ENCODE measurements at places on chromosomes 11 and 22. TPM values are rescaled to one million over a fixed set of nuclear protein-coding genes. Genes with fewer than 3 reads are reported as not detected.

GRCh38 chr11:111976767-111977145 is 39.6 kb downstream of the DIXDC1 start:
- peak; percentile 18 for DNase-seq

- DNase-seq = no peak
Observed at GRCh38 chr11:65482306-65482850, 16.5 kb upstream of the MALAT1 start.

The FLRT1 gene
- total RNA-seq = not detected

The APOBEC3G gene
- 10.0 TPM for total RNA-seq

- DNase-seq = peak; percentile 82
Observed at GRCh38 chr22:26589845-26590736, at the start of gene TPST2. TPST2 (minus strand) TSS chr22:26590132; CDS start chr22:26541630, 48,502 bp downstream.

- DNase-seq = peak; percentile 22
Observed at GRCh38 chr22:50238755-50239154, 6.1 kb downstream of the TUBGCP6 start.

- DNase-seq = no peak
Observed at GRCh38 chr11:67437082-67437808, at the start of gene PTPRCAP. PTPRCAP (minus strand) TSS chr11:67437682; CDS start chr11:67437619, 63 bp downstream.

- DNase-seq = no peak
Observed at GRCh38 chr22:17486313-17486712, 77.0 kb upstream of the SLC25A18 start.

- DNase-seq = no peak
Observed at GRCh38 chr11:60821827-60822599, 19.9 kb upstream of the CCDC86 start.

GRCh38 chr11:110092515-110093406 is at the start of gene ZC3H12C:
ZC3H12C (plus strand) TSS chr11:110093392; CDS start chr11:110093412, 20 bp downstream.
- peak; percentile 91 for DNase-seq

The SPI1 gene
- total RNA-seq = not detected

The RFPL2 gene
- not detected for total RNA-seq

DNA sequence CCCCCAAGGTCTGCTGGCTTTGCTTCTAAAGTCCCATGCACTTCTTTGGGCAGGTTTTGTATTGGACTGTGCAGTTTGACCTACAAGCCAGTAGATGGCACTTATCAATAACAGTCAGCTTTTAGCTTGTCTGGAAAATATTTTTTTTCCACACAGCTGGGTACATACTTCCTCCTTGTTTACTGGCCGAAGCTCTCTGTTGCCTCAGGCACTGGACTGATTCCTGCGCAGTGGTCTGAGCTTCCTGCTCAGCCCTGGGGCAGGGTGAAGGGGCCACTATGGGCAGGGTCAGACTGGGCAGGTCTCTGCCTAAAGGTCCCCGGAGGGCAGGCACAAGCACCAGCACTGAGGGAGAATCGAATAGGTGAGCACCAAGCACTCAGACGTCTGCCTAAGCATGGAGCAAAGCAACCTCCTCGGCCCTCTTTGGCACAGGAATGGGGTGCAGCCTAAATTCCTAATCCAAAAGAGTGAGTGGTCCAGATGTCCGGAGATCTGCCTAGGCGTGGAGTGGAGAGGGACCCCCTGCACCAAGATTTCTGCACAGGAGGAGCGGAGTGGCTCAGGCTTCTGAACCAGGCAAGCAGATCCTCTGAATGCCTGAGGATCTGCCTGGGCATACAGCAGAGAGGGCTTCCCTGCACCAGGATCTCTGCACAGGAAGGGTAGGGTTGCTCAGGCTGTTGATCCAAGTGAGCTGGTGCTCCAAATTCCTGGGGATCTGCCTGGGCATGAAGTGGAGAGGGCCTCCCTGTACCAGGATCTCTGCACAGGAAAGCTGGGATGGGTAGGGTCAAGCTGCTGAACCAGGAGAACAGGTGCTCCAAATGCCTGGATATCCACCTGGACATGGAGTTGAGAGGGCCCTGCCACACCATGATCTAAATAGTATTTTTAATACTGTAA is 105.9 kb upstream of the C11orf58 start:
- DNase-seq = peak; percentile 41

DNA sequence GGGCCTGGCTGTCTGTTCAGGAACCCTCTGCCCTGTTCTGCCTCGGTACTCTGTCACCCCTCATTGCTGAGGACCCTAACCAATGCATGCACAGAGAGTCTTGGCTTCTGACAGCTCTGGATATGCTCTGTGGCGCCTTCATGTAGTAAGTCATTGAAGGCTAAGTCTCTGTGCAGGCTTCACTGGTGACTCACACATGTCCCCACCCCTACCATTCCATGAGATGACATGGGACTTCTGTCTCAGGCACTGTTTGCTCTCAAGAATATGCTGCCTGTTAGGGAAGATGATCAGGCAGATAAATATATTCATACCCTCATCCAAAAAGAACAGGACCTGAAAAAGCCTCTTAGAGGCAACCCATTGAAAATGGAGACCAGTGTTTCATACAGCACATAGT is 43.6 kb upstream of the HORMAD2 start:
- DNase-seq = no peak

The LPXN gene
- 3.4 TPM for total RNA-seq

DNA sequence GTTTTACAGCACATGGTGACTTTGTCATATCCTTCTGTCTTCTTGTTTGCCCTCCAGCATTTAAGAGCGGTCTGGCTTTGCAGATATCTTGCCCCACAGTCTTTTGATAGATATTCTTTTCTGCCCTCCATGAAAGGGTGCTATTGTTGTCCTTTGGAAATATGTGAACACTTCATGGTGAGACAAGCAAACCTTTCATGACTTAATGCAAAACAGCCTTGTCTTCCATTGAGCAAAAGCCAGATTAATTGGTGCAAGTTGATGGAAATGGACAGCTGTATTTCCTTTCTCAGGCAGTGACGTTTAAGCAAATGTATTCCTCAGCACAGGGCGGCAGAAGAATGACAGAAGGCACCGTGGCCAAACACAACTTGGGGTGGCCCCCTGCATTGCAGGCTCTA is 4.4 kb downstream of the DCPS start:
- no peak for DNase-seq

DNA sequence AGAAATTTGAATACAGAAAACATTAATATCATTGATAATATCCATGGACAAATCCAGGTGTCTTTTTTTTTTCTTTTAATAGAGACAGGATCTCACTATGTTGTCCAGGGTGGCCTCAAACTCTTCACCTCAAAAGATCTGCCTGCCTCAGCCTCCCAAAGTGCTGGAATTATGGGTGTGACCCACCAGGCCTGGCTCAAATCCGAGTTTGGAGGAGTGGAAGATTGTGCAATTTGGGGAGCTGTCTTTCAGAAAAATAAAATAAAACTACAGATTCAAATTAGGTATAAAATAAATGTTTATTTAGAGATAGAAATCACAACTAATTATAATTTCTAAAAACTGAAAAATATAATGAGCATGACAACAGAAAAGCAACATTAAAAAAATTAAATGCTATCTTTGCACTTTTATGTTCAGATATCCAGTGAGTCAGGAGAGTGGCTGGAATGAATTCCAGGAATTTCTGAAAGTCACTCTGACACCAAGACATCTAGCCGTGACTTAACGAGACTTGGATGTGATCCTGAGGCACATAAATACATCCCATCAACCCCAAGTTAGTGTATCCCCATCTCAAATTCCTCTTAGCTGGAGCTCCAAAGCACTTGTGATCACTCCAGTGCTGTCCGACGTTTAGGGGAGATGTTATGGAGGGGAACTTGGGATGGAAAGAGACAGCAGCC is 128.6 kb upstream of the THY1 start:
- no peak for DNase-seq

GRCh38 chr22:49866134-49866533 is 12.5 kb downstream of the ZBED4 start:
- DNase-seq = no peak

DNA sequence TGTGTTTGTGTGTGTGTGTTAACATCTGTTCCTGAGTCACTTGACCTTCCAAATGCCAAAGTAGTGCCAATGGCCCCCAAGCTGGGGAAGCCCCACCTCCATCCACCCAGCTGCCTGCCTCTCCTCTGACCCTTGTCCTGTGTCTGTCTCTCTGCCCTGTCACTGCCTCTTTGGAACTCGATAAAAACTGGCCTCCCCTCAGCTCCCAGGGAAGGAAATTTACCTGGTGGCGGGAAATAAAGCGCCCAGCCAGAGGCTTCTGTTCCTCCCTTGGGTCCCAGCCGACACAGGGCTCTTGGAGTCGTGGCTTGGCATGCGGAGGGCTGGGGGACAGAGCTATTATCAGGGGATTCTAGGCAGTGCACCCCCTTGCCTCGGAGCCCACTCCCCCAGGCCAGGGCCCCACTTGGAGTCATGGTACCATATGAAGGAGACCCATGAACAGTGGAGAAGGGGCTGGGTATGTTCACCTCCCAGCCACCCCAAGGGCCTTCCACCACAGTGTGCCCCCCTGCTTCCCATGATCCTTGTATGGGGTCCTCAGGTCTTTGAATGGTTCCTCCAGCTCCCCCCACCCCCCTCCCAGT is 6.2 kb downstream of the KCNC1 start:
- no peak for DNase-seq

DNA sequence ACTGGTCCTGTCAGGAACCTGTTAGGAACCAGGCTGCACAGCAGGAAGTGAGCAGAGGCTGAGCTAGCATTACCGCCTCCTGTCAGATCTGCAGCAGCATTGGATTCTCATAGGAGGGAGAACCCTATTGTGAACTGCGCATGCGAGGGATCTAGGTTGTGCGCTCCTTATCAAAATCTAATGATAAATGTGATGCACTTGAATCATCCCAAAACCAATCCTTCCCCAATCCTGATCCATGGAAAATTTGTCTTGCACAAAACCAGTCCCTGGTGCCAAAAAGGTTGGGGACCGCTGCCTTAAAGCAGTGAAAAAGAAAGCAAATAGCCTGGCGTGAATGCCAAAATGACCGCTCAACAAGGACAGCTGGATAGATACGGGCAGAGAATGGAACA is 1.9 kb upstream of the ARAP1 start:
- DNase-seq = no peak

- peak; percentile 19 for DNase-seq
Observed at GRCh38 chr11:35289821-35290220, 129.5 kb downstream of the SLC1A2 start.

- DNase-seq = no peak
Observed at GRCh38 chr11:20113149-20113438, 47.2 kb downstream of the DBX1 start.

The GRAMD1B gene
- 3.7 TPM for total RNA-seq

GRCh38 chr11:86938900-86939880 is 16.0 kb downstream of the FZD4 start:
- DNase-seq = peak; percentile 84

DNA sequence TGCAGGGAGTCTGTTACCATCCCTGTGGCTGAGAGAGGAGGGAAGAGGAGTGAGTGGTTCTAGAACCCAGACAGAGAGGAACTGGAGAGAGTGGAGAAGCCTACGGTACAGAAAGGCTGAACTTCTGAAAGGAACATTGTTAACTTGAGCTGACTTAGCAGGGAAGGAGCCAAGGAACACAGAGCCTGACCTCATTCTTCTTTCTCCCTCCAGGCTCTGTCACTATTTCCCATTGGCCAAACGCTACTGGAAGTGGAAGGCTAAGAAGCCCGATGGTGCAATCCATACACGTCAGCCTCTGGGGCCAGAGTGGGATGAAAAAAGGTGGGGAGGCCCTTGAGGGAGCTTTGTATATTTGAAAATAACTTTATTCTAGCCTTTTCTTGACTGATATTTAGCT is 16.5 kb upstream of the WT1 start:
- no peak for DNase-seq

The HEPHL1 gene
- total RNA-seq = not detected

GRCh38 chr11:117629146-117629545 is 167.9 kb downstream of the DSCAML1 start:
- no peak for DNase-seq

The OR10D3 gene
- not detected for total RNA-seq

- DNase-seq = no peak
Observed at GRCh38 chr22:20471126-20471833, 24.3 kb downstream of the KLHL22 start.

DNA sequence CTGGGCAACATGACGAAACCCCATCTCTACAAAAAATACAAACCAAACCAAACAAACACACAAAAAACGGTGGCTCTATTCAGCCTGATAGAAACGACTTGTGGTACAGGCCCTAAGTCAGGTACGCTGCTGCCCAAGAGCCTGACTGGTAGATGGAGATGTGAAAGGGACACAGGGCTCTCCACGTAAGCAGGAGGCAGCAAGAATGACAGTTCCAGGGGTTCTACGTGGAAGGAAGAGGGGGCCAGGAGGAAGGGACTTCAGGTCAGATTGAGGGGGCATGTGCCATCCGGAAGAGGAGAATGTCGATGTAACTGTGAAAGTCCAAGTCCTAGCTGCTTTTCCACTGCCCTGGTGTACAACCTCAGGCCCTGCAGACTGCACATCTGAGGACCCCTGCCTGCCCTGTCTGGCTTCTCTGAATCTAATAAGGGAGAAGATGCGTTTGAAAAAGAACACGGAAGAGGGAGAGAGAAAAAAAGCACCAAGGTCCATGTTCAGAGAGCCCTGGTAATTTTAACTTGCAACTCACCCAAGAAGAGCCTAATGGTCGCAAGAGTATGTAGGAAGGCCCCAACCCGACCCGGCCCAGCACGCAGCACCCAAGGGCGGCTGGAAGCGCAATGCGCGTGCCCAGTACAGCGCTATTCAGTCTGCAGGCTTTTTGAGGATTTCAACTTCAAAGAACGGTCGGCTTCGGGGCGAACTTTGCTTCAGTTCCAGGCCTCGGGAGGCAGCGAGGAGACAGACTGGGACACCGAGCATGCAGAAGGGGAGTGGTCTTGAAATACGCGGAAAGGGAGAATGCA is 909 bp upstream of the ZNRD2 start:
- DNase-seq = no peak

The RCE1 gene
- 27.0 TPM for total RNA-seq

DNA sequence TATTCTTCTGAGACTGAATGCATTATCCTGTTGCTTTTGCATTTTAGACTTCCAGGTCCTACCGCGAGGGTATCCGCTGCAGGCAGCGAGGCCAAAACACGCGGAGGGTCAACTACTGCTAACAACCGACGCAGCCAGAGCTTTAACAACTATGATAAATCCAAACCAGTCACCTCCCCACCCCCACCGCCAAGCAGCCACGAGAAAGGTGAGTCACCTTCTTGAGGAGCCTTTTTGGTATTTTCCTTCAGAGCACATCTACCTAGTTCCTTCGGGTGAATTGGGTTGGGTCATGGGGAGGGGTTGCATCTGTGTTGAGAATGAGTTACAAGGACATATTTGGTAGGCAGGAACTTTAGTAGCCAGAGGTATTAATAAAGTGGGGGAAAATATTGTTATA is 179.8 kb downstream of the NAV2 start:
- DNase-seq = no peak

- no peak for DNase-seq
Observed at GRCh38 chr11:123073343-123074057, 11.6 kb upstream of the HSPA8 start.

- peak; percentile 84 for DNase-seq
Observed at GRCh38 chr22:39306456-39307361, 12.7 kb downstream of the RPL3 start.

The MRGPRF gene
- total RNA-seq = 0.05 TPM

Measured in dermis blood vessel endothelial cell (primary cell).